ENCODE measurements at places on chromosomes 4 and X.

- DNase-seq, result no peak
Observed at GRCh38 chr4:119103263-119103662, 32.4 kb upstream of the MYOZ2 start.

DNA sequence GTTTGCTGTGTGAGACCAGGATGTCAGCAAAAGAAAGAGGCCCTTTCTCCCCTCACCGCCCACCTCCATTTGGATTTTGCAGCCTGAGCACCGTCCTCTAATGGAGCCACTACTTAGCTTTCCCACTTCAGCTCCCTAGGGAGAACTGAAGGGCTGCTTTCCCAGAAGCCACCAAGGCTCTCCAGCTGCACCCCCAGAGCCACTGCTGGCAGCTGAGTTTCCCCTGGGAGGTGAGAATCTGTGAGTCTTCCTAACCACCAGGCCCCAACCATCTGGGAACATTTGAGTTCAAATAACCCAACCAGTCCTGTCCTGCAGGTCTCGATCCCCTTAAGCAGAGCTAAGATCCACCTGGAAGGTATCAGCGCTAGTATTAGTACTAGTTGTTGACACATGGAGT lies 173.1 kb upstream of the USP9X start:
- DNase-seq, result no peak

GRCh38 chrX:8879750-8880149 lies 78.6 kb upstream of the FAM9A start:
- peak; percentile 34 for DNase-seq

DNA sequence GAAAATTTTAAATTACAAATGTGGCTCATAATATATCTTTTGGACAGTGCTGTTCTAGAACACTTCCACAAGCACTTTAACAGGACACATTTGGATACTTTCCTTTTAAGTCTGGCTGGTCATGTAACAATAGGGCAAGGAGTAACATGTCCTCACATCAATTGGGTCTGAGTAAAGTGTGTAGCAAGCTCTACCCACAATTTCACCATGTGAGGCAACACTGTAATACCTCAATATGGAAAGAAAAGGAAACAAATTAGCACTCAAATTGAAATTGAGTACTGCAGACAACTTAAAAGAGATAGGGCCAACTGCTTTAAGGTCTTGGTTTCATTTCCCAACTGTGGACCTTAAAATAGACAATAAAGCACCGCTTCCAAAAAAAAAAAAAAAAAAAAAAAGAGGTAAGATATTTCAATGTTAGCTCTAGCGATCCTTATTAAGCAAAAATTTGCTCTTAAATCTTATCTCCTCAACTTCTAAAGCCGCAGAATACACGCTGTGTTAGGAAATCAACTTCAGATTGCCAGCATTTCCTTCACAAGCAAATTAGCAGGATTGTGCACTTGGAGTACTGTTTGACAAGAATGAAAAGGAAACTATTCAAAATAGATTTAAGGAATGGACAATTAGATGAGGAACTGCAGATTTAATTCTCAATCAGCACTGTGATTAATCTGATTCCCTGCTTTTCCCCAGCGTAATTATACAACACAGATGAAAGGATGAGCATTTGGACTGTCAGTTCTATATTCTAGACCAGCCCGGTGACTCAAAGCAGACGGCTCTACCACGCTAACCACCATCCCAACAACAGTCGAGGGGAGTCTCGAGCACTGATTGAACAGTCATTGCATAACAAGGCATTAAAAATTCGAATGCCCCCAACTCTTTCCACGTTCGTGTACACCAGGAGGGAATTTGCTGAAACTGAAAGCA lies 1.6 kb downstream of the CASK start:
- peak; percentile 77 for DNase-seq

GRCh38 chr4:99817309-99817890 lies 773 bp downstream of the DAPP1 start:
- no peak for DNase-seq

DNA sequence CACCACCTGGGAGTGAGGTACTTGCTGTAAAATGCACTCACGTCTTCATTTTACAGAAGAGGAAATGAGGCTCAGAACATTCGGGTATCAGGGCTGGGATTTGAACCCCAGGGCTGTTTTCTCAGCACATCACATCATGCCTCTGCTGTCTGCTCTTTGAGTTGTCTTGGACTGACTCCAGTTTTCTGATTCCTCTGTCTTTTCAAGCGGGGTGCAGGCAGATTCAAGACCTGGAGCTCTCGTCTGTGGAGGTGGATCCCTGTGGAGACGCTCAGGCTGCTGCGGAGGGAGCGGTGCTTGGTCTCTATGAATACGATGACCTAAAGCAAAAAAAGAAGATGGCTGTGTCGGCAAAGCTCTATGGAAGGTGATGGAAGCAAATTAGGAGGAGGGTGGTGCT lies 6.3 kb downstream of the LAP3 start:
- no peak for DNase-seq

Data from activated CD4-positive, alpha-beta T cell treated with anti-CD3 and anti-CD28 coated beads, Interleukin-2, amount 50 U/mL, for 16 hours (primary cell).